ENCODE measurements at places on chromosomes 6 and 20. TPM values are rescaled to one million over a fixed set of nuclear protein-coding genes. Genes with fewer than 3 reads are reported as not detected.

Gene MATN4
- total RNA-seq, result under 0.01 TPM

Gene LY6G6F
- total RNA-seq, result not detected

Gene ARMH2
- not detected for total RNA-seq

- peak; percentile 87 for DNase-seq
Measured at GRCh38 chr6:33694401-33694931, 17.0 kb downstream of the UQCC2 start.

DNA sequence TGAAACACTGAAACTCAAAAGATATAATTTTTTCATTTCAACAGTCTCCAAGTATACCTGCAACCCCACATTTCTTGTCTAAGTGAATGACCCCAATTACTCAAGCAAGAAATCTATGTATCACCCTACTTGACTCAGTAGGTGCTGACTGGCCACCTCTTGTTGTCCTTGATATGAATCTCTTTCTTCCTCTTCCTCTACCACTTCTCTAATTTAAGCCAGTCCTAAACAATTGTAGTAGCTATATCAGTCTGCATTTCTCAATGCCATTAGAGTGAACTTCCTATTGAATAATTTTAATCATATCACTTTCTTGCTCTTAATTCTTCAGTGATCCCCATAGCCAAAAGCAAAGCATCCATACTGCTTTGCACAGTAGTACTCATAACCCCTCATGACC is 93.2 kb downstream of the NKAIN2 start:
- DNase-seq, result no peak

GRCh38 chr6:43267619-43268354 is 24.5 kb downstream of the TTBK1 start:
- no peak for DNase-seq

- DNase-seq, result no peak
Measured at GRCh38 chr20:32807706-32808105, 12.0 kb upstream of the MAPRE1 start.

- DNase-seq, result no peak
Measured at GRCh38 chr6:38018755-38019165, 199.2 kb downstream of the ZFAND3 start.

GRCh38 chr6:110188791-110189190 is 8.6 kb downstream of the CDC40 start:
- no peak for DNase-seq

Gene C6orf120
- total RNA-seq, result 24.4 TPM

Gene TMEM74B
- 0.26 TPM for total RNA-seq

GRCh38 chr20:16004108-16004854 is 569.0 kb downstream of the KIF16B start:
- no peak for DNase-seq

- no peak for DNase-seq
Measured at GRCh38 chr20:6994452-6994851, 227.0 kb downstream of the BMP2 start.

Gene GOPC
- 31.1 TPM for total RNA-seq

DNA sequence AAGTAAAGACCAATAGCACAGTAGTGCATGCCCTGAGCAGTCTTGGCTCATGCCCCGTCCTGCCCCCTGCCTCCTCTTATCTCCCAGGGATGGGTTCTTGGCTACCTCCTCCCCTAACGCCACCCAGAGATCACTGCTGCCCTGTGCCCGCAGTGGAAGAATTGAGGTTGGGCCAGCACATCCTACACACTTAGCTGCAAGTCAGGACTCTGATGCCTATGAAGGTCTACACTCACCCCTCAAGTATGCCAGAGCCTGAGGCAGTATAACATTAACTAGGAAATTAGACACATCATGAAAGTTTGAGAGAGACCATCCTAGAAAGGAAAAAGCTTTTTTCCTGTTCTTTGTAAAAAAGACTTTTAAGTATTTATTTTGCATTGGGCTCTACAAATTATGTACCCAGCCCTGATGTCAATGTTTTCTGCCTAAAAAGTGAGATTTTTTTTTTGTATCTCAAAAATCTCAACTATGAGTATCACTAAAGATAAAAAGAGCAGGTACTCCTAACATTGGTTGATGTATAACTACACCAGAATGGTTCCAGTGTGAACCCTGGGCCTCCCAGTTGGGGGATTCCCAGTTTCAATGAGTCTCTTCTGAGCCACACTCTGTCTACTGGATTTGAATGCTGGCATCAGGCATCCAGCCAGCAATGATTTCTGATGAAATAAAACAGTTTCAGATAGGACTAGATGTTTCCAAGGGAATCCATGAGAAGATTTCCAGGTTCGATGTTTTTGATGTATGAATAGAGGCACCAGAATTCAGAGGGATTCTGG is 115.4 kb downstream of the ISM1 start:
- no peak for DNase-seq

GRCh38 chr20:39067526-39068216 is 105.5 kb downstream of the DHX35 start:
- no peak for DNase-seq

DNA sequence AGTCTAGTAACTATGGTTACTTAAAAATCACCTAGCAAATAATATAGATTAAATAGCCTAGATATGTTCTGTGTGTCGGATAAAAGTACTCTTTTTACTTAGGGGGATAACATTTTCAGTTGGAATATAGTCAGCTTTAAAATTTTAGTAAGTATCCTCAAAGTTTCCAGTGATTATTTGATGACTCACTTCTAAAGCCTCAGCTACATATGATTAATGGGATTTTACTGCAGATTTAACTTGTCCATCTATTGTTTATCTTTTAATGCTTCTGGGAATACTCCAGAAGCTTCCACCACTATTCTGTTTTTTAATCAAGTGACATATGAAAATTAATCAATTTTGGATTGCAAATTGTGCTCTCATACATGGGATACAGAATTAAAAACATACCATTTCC is 8.7 kb upstream of the TENT5A start:
- peak; percentile 24 for DNase-seq

- no peak for DNase-seq
Measured at GRCh38 chr6:38492031-38492430, 147.7 kb downstream of the BTBD9 start.

Gene NFATC2
- total RNA-seq, result 2.7 TPM

Gene FAM110A
- 1.3 TPM for total RNA-seq

DNA sequence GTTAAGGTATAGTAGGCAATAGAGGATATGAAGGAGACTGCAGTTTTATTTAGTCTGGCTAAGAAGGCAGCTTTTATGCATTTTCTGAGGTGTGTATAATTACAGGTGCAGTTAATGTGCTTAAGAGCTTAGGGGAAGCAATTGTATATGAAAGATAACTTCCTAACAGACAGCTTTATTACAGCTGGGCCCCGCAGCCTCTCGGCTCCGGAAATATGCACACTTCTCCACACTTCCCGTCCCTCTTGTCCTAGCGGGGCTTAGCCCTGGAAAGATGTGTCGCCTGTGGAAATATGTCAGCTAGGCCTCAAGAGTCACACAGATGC is 178.4 kb upstream of the ARID1B start:
- no peak for DNase-seq

GRCh38 chr6:90508753-90509152 is 78.1 kb downstream of the MAP3K7 start:
- no peak for DNase-seq

DNA sequence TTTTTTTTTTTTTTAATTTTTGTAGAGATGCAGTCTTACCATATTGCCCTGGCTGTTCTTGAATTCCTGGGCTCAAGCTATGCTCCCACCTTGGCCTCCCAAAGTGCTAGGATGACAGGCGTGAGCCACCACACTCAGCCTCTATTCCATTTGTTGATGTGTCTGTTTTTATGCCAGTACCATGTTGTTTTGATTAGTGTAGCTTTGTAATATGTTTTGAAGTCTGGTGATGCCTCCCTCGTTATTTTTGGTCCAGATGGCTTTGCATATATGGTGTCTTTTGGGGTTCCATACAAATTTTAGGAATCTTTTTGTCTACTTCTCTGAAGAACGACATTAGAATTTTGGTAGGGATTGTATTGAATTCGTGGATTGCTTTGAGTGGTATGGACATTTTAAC is 193.2 kb downstream of the ADGB start:
- no peak for DNase-seq

DNA sequence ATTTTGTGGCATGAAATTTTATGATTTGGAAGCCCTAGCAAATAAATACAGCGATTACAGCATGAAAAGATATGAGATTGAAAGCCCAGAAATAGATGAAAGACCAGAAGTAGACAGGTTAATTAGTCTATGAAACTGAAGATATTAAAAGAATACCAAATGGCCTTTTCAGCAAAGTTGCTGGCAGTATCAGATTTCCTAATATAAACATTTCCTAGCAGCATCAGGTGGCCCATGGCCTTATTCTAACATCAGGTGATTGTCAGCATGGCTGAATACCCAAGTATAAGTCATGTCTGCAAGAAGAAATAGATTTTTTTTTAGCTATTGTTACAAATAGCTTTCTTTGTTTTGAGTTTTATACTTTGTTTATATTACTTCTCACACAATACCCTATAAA is 93.2 kb downstream of the CLVS2 start:
- peak; percentile 5 for DNase-seq

DNA sequence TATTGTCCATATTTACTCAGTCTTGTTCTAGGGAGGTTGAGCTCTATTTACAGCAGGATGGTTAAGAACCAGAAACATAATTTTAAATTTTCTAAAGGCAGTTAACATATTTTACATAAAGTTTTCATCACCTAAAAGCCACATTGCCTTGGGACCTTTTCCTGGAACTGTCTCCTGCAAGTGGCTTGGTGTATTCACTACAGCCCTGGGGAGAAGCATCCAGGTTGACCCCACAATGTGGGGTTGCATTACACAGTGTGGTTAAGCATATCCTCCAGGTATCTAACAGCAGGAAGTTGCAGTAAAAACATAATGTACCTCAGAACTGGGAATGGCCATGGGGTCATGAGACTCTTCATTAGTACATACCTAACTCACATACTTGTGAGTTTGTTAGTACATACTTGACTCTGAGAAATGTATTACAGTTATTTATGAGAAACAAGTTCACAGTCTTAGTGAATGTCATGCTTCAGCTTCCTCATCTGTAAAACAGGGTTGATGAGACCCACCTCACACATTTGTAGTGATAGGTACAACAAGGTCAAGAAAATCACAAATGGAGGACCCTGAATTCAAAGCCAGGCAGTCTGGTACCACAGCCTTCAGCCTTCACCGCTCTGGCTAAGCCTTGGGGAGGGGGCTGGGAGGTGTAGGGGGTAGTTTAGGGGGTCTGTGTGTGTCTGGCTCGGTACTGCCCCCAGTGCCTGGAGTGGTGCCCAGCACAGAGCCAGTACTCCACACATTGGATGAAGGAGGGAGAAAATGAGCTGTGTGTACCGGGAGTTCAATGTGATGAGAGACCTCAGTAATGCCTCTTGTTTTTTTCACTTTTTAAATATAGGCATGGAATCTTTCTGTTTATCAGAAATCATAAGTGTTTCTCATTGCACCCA is 52.9 kb downstream of the KAT14 start:
- DNase-seq, result no peak

Gene SIRPA
- 28.0 TPM for total RNA-seq

Gene SEMG1
- not detected for total RNA-seq

Gene KIF6
- 0.13 TPM for total RNA-seq

DNA sequence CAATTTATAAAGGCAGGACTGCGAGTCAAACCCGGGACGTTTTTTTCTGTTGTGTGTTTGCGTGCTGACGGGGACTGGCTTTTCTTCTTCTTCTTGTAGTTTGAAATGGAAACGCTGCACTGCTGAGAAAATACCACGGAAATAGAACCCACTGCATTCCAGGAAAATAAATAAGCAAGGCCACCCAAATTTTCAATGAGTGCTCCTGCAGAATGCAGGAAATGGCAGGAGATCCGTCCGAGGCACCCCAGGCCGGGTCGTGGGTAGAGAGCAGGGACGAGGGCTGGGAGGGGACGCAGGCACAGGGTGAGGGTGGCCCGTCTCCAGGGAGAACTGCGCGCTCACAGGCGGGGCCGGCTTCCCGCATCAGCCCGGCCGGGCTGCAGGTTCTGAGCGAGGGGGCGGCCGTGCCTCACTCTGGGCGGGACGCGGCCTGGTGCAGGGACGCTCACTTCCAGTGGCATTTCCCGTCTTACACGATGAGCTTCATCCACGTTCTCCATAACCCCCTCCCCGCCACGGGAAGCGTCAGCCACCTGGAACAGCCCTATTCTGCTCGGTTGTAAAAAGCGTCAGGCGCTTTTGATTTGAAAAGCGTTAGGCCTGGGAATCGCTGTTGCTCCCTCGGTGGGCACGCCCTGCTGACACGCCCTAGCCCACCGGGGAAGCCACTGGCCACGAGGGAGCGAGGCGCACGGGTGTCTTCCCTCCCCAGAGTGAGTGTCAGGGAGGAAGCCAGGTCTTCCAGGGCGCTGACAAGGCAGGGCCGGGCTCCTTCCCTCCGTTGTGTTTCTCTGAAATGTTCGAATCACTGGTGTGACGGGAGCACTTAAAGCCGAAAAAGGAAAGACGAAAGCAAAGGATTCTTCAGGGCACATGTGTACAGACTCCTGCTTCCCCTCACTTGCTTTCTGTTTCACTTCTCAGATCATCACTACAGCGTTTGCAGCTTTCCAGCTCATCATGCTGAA is 17.9 kb upstream of the EXOC2 start:
- DNase-seq, result peak; percentile 65

- DNase-seq, result no peak
Measured at GRCh38 chr20:21498195-21498594, 15.7 kb downstream of the NKX2-2 start.

Gene SH3BGRL2
- total RNA-seq, result 98.2 TPM

Gene HFE
- 2.4 TPM for total RNA-seq

GRCh38 chr6:151255811-151256210 is 16.0 kb downstream of the AKAP12 start:
- no peak for DNase-seq

- no peak for DNase-seq
Measured at GRCh38 chr6:138116661-138116999, 9.4 kb upstream of the PERP start.

DNA sequence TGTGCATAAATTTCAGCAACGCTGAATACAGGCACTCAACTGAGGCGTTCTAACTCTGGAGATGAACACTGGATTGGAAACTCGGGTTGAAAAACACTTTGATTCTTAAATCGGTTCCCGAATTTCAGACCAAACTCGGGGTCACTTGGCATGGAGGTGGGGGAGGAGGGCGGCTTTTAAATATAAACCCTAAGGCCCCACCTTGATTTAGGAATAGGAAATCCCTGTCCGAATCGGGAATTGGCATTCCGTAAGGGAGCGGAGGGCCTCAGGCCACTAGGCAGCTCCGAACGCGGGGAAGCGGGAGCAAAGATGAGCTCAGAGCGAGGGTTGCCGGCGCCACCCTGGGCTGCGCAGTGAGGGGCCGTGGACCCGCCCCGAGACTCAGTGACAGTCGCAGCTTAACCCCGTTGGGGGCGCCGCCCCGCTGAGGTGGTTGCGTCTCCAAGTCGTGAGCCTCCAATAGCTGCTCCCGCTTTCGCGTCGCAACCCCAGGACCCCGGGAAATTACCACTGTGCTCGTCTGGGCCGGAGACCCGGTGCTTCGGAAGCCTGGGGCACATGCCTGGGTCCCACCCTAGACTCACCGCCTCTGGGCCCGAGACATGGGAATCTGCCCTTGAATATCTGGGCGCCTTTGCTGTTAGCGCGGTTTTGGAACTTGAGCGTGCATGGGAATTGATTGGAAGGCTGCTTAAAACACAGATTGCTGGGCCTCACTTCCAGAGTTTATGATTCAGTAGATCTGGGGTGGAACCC is 4.6 kb upstream of the SIM1 start:
- DNase-seq, result no peak

Measured in dermis microvascular lymphatic vessel endothelial cell (primary cell).